Activated T-cell treated with anti-CD3 and anti-CD28 coated beads, Interleukin-2, amount 50 U/mL, for 72 hours (primary cell): ENCODE measurements at places on chromosomes 7 and 10. TPM values are rescaled to one million over a fixed set of nuclear protein-coding genes. Genes with fewer than 3 reads are reported as not detected.

Gene CAMK2B
- 1.4 TPM for total RNA-seq

DNA sequence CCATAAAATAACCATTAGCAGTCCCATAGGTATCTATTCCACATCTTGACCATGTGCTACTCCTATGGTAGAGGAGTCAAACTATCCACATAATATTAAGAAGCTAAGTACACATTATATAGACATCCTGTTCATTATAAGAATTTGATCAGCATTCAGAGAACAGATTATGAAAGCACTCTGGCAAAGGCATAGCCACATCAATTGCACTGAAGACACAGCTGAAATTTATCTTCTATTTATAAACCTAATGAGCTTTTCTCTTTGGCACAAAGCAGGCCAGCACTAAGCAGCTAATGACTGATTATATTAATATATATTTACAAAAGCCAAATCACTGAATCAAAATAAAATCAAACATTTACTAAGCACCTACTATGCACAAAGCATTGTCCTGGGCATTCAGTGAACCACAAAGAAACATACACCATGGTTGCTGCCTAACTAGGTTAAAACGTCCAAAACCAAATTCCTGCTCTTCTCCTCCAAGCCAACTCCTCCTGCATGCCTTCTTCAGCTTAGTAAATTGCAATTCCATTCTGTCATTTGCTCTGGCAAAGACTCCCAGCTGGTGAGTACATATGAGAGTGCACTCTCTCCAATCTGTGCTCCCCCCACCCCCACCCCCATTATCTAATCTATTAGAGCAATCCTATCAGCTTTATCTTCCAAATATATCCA is 122.6 kb upstream of the ASAH2 start:
- no peak for DNase-seq

DNA sequence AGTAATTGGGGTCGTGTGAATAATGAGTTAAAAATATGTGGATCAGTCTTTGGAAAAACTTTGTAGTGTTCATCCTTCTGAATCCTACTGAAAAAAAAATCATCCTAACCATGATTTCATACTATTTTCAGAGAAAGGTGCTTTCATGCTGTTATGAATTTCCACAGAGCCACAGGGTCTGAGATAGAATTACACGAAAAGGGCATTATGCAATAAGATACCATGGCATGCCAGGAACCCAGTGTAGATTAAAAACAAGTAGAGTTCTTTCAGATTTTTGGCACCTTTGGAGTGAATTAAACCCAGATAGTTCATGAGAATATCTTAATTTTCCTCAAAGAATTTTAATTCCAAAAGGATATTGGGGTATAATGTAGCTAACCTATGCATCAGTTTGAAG is 47.5 kb upstream of the AGMO start:
- DNase-seq: no peak

DNA sequence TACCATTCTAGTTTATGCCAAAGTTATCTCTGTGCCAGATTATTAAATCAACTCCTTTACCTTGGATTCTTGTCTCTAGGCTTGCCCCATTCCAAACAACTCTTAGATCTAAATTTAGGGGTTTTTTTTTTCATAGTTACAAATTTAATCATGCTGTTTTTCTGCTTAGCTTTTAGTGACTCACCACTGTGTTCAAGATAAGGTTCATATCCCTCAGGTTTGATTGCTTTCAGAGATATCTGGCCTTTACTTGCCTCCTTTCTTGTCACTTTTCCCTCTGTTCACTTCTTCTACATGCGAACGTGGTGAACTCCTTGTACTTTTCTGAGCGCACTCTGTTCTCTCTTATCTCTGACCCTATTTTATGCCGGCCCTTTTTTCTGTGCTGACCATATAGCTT is 78.2 kb downstream of the VPS50 start:
- DNase-seq: no peak

DNA sequence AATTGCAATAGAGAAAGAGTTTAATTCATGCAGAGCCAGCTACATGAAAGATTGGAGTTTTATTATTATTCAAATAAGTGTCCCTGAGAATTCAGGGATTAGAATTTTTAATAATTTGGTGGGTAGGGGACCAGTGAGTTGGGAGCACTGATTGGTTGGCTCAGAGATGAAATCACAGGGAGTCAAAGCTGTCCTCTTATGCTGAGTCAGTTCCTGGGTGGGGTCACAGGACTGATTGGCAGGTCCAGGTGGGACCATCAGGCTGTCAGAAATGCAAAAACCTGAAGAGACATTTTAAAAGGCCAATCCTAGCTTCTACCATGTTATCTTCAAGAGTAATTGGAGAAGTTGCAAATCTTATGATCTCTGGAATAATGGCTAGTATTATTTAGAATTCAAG is 56.0 kb upstream of the KAT6B start:
- no peak for DNase-seq

DNA sequence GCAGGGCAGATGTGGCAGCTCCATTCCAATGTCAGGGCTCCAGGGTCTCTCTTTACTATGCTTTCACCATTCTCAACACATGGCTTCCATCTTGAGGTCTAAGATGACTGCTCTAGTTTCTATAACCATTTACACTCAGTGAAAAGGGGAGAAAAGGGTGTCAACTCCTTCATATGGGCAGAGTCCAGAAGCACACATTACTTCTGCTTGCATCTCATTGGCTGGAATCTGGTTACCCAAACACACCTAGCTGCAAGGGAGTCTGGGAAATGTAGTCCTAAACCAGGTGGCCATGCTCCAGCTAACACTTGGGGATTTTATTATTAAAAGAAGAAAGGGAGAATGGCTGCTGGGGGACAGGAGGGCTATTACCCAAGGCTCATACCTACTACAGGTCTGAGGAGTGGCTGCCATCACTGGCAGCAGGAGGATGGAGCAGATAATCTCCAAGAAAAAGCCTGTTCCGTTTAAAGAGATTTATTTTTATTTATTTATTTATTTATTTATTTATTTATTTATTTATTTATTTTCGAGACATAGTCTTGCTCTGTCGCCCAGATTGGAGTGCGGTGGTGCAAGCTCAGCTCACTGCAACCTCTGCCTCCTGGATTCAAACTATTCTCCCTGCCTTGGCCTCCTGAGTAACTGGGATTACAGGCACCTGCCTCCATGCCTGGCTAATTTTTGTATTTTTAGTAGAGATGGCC is 29.1 kb upstream of the LBX1 start:
- DNase-seq: no peak

DNA sequence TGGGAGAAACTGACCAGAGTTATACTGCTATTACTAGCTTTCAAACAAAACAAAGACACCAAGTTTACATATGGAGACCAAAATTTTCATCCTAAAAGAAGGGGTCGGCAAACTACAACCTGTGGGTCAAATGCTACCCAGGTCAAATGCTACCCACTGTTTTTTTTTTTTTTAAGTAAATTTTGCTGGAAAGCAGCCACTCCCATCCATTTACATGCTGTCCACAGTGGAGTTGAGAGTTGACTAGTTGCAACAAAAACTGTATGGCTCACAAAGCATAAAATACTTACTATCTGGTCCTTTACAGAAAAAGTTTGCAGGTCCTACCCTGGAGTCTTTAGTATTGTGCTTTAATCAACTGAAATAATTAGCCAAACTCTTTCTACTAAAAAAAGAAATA is 91.4 kb downstream of the SIRT1 start:
- DNase-seq: no peak

GRCh38 chr7:151226560-151226874 is 488 bp downstream of the ABCF2 start:
- no peak for DNase-seq

DNA sequence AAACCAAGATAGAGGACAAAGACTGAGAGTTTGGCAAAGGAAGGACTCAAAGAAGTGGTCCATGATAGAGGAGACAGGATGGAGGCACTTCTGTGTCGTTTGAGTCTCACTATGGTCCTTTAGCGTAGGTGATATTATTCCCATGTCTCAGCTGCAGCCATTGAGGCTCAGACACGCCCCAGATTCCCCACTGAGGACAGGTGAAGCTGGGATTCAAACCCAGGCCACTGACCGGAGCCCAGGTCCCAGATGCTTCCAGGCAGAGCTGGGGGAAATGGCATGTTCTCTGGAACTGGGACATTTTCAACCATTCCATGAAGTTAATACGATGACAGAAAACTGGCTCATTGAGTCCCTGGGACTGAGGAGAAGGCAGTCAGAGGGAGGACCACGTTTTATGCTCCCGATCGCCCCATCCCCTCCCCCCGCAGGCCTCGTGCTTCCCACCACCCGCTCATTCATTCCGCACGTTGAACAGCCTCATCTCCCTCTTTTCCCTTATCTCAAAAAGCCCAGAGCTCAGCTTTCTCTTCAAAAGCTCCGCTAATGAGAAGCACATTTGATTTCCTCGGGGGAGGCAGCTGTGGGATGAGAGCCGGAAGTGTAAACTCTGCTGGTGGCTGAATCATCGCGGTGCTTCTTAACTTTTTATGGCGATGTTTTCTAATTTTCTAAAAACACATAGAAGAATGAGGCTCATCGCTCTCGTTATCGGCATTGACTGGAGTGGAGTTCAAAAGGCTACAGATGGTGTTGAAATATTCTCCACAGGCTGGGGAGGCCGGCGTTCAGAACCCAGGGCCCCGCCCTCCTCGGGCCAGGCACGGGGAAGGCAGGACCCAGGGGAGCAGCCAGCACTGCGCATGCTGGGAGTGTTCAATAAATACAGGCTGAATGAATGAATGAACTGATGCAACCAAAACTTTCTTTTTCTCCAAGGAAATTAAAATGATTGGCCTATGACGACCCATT is 64.0 kb downstream of the OAT start:
- DNase-seq: peak; percentile 41

Gene ASIC3
- 15.7 TPM for total RNA-seq

Gene WIPF3
- not detected for total RNA-seq

GRCh38 chr7:47535035-47535703 is 46.7 kb downstream of the TNS3 start:
- no peak for DNase-seq

- no peak for DNase-seq
Measured at GRCh38 chr10:103732339-103733044, 122.9 kb downstream of the SH3PXD2A start.

GRCh38 chr7:96538632-96539031 is 171.0 kb downstream of the SEM1 start:
- no peak for DNase-seq

Gene C10orf105
- total RNA-seq: 0.35 TPM

- DNase-seq: no peak
Measured at GRCh38 chr10:71580415-71580814, 139.2 kb downstream of the C10orf105 start.

DNA sequence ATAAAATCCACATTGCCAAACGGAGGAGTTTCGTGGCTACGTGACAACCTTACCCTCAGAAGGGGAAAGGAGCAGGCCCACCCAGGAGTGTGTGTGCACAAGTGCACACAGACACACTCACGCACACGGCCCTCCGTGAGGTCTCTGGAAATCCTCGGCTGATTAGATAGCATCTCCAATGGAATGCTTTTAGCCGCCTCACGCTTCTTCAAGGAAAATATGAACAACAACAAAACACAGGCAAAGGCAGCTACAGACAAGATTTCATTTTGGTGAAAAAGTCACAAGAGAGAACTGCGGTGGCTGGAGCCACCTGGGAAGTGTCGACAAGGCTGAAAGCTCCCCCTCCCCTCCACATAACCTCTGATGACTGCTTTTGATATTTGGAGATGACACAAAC is 391.8 kb upstream of the MKI67 start:
- DNase-seq: no peak

DNA sequence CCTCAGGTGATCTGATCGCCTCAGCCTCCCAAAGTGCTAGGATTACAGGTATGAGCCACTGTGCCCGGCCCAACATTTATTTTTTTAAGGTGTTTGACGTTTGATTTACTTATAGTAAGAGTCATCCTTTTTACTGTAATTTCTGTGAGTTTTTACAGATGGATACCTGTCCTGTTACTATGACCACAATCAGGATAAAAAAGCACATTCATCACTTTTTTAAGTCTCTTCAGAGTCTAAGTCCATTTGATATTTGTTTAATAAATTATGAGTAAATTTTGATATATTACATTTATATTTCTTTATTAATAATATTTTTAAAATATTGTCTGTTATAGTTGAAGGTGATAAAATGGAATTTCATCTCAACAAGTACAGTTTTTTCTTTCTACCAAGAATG is 300.5 kb upstream of the KAT6B start:
- DNase-seq: no peak

- no peak for DNase-seq
Measured at GRCh38 chr7:20438694-20439376, 108.1 kb downstream of the ITGB8 start.

DNA sequence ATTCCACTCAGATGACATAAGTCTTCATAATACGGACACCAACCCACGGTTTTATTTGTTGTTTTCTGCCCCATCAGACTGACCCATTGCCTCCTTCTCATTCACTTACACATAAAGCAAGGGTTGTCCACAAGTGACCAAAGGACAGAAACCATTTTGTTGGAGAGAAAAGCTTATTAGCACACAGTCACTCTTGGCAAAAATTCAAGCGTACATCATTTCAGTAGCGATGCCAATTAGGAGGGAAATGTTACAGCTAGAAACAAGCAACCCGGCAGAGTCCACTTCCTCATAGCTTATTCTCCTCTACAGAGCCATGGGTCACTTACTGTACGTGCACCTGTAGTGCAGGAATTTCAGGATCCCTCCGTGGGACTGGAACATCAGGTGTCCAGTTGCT is 23.0 kb downstream of the ABLIM1 start:
- DNase-seq: no peak

Gene CABCOCO1
- total RNA-seq: not detected
